ENCODE measurements at places on chromosomes 2 and 18.

DNA sequence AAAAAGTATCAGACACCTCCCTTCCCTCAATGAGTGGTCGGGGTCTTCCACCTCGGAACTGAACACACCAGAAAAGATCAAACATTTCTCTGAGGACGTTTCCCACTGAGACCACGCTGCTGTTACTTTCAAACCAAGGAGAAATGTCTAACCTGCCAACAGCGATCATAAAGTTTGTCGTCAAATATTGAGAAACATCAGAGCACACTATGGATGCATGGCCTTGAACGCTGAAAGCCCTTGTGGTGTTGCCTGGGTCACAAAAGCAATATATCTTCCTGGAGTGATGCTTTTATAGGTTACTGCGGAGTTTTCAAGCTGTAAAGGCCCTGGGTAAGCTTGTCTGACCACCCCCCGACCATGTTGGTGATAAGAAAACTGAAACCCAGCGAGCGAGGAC lies 70.2 kb upstream of the ID2 start:
- DNase-seq = no peak

- DNase-seq = peak; percentile 57
Measured at GRCh38 chr2:68357605-68358337, 7.3 kb upstream of the PLEK start.

GRCh38 chr2:199956062-199956380 lies 639 bp downstream of the MAIP1 start:
- peak; percentile 41 for DNase-seq

DNA sequence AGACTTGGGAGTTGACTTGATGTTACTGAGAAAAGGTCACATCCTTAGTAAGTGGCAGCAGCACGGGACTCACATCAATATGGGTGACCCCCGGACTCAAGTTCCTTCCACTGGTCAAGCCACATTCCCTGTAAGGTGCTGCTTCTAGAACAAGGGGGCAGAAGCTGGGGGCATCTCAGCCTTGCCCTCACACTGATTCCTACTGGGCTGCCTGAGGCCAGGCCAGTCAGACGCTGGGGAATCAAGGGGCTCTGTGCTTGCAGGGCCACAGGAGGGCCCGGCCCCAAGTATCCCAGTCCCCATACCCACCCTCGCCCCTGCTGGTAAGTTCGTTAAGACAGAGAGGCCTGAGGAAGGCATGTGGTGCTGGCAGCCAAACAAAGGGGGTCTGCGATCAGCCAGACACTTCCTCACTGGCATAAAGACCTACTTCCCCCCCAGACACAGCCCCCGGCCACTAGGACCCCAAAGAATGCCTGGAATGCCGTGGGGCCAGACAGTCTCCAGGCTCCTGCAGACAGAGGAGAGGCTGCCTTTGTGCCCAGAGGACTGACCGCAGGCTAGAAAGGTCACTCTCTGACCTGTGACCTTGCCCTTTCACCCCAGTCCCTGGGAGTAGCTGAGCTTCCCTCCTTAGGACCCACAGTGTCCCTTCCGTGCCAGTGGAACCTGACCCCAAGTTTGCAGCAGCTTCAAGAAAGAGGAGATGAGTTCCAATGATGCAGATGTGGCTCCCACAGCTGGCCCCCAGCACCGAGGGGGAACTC lies 83.6 kb downstream of the HS1BP3 start:
- no peak for DNase-seq

- no peak for DNase-seq
Measured at GRCh38 chr18:71012789-71013188, 723.9 kb downstream of the SOCS6 start.

DNA sequence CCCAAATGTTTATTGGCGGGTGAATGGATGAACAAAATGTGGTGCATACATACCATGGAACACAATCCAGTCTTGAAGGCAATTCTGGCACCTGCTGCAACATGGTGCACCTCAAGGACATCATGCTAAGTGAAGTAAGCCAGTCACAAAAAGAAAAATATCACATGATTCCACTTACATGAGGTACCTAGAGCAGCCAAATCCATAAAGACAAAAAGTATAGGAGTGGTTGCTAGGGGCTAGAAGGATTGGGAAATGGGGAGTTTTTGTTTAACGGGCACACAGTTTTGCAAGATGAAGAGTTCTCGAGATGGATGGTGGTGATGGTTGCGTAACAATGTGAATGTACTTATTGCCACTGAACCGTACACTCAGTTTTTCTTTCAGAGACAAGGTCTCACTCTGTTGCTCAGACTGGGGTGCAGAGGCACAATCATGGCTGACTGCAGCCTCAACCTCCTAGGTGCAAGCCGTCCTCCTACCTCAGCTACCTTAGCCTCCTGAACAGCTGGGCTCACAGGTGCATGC lies 90.9 kb upstream of the CERS6 start:
- no peak for DNase-seq

- no peak for DNase-seq
Measured at GRCh38 chr18:62844850-62845643, 129.7 kb downstream of the PHLPP1 start.

- no peak for DNase-seq
Measured at GRCh38 chr18:8910843-8911242, 191.7 kb upstream of the NDUFV2 start.

- DNase-seq = no peak
Measured at GRCh38 chr18:227902-228301, 39.9 kb downstream of the THOC1 start.

- DNase-seq = no peak
Measured at GRCh38 chr2:180573951-180574350, 406.5 kb upstream of the UBE2E3 start.

DNA sequence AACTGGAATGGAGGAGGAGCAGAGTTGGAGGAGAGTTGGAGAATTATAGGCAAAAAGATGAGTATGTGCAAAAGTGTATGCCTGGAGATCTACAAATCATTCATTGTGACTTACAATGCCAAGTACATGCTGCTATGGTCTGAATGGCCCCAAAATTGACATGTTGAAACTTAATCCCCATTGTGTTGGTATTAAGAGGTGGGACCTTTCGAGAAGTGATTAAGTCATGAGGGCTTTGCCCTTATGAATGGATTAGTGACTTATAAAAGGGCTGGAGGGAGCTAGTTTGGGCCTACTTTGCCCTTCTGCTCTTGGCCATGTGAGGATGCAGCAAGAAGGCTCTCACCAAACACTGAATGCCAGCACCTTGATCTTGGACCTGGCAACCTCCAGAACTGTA lies 6.3 kb upstream of the RBMS1 start:
- no peak for DNase-seq
